ENCODE measurements at places on chromosomes 2 and 18. TPM values are rescaled to one million over a fixed set of nuclear protein-coding genes. Genes with fewer than 3 reads are reported as not detected.
A peak's percentile ranks its signal among the peaks of the same experiment; 100 is the strongest.

Gene INPP5D
- total RNA-seq = 8.0 TPM

Gene GAL3ST2
- total RNA-seq = not detected

GRCh38 chr18:11994336-11994702 lies 13.0 kb downstream of the IMPA2 start:
- no peak overlapping the region for H3K4me3 ChIP-seq
- no peak for DNase-seq
- H3K36me3 ChIP-seq = peaks cover 4% of the 10 kb centered on the region
- H3K27ac ChIP-seq = no peak overlapping the region

GRCh38 chr18:48328473-48329210 lies 80.5 kb downstream of the ZBTB7C start:
- no peak overlapping the region for H3K27ac ChIP-seq
- H3K4me1 ChIP-seq = peaks cover 10% of the 10 kb centered on the region
- no peak for DNase-seq

GRCh38 chr2:200609028-200609614 lies 23.3 kb downstream of the AOX1 start:
- no peaks in the 10 kb centered on the region for H3K27me3 ChIP-seq
- H3K4me1 ChIP-seq = no peaks in the 10 kb centered on the region
- no peak overlapping the region for H3K4me3 ChIP-seq
- H3K36me3 ChIP-seq = no peaks in the 10 kb centered on the region
- H3K27ac ChIP-seq = no peak overlapping the region
- peak; percentile 92 for DNase-seq

DNA sequence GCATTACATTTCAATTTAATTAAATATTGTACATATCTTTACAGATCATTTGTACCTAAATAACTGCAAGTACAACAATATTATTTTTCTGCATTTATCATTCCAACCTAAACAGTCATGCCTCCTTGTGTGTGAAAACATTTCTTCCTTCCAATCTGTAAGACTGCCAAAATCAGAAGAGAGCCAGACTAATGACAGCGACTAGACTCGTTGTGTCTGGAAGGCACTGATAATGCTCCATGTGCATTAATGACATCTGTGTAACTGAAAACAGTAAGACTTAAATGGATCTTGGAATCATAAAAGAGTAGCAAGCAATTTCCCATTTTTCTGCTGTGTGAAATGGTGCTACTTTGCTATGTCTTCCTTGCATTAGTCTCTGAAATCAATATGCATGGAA lies 278.0 kb upstream of the DSEL start:
- H3K27me3 ChIP-seq = no peaks in the 10 kb centered on the region
- no peak for DNase-seq
- H3K4me3 ChIP-seq = no peak overlapping the region

GRCh38 chr2:241035818-241036396 lies 37.5 kb downstream of the SNED1 start:
- no peaks in the 10 kb centered on the region for H3K36me3 ChIP-seq
- H3K4me1 ChIP-seq = peaks cover 20% of the 10 kb centered on the region
- no peak overlapping the region for H3K27ac ChIP-seq
- no peak for DNase-seq
- peak overlapping the region; percentile 53 for H3K4me3 ChIP-seq

- H3K36me3 ChIP-seq = no peaks in the 10 kb centered on the region
- peaks cover 21% of the 10 kb centered on the region for H3K4me1 ChIP-seq
- DNase-seq = no peak
- H3K27me3 ChIP-seq = no peaks in the 10 kb centered on the region
- H3K4me3 ChIP-seq = peak overlapping the region; percentile 57
- H3K27ac ChIP-seq = no peak overlapping the region
Measured at GRCh38 chr2:127416506-127417001, 1.7 kb upstream of the PROC start.

DNA sequence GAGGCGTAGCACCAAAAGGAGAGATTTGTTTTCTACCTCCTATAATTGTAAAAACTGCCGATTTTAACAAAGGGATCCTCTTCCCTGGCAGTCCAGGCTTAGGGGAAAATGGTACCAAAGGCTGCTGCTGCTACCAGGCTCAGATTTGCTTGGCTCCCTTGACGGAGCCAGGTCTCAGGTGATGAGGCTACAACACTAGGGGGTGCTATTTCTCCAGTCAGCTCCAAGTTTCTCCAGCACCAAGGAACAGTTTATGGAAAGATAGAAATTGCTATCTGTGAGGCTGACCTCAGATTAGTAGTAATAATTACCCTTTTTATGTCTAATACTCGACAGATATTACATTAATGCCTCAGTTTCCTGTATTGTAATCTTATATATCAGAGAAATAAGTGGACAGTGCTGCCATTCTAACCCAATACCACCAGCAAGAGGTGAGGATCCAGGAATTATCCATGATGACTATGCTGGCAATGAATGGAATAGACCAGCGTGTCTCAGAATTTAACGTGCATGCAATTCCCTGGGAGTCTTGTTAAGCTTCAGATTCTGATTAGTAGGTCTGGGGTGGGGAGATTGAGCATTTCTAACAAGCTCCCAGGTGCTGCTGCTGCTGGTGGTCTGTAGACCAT lies 111.3 kb downstream of the ESCO1 start:
- no peak overlapping the region for H3K27ac ChIP-seq
- DNase-seq = no peak
- peaks cover 3% of the 10 kb centered on the region for H3K4me1 ChIP-seq

Data from esophagus muscularis mucosa (tissue), 4 donors.